ENCODE measurements at places on chromosomes 4 and X.

GRCh38 chr4:125505621-125506020, 190.9 kb downstream of the FAT4 start:
- DNase-seq: no peak

DNA sequence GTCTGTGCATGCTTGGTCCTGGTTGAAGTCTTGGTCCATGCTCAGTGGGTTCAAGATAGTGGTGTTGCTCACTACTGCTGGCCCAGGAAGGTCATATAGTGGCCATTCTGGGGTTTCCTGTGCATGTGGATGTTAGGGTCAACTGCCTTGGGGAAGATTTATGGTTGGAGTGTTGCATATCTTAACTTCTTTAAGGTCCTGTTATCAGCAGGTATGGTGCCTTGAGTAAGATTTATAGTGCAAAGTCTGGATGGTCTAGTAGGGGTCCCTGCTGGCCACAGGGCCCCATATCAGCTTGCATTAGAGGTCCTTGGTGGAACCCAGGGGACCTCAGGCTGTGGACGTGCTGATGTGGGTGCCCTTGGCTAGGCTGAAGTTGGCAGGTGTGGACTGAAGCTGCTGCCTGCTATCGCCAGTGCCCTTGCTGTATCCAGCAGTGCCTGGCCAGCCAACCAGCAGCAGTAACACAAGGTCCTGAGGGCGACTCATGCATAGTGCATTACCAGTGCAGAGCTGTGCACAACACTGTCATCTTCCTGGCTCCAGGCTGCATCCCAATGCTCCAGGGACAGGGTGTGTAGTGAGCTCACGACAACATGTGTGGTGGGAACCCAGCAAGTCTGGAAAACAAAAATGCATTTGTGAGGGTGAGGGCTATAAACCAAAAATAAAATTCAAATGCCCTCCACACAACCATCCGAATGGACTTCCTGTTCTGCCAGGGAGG, 61.0 kb downstream of the BEX3 start:
- no peak for DNase-seq

DNA sequence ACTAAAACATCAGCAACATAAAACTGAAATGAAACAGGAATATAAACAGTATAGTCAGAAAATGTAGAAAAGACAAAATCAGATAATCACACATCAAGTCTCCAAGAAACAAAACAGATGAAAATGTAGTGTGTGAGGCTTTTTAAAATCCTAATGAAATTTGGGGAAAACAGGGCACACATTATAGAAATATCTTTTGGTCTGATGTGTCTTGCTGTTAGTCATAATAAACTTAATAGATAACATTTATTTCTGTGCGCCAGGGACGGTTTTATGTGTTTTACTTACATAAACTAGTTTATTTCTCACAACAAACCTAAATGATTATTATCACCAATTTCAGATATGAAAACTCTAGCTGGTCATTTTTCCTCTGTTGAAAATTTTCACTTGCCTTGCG, 293.9 kb upstream of the GATB start:
- DNase-seq: no peak

DNA sequence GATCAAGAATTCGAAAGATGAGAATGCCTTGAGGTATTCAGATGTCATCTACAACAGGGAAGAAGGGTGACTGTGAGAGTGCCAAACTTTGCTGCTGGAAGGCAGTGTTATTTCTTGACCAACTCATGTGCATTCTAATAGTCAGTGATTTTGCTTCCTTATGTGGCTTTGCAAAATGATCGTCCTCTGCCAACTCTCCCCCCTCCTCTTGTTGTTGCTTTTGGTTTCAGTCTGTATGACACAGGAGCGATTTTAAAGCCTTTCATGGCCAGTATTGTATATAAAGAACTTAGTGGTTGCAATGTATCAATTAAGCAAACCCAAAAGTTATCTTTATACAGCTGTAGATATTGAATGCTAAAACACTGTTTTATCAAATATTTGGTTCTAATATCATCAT, 379.1 kb downstream of the IL1RAPL1 start:
- DNase-seq: no peak

DNA sequence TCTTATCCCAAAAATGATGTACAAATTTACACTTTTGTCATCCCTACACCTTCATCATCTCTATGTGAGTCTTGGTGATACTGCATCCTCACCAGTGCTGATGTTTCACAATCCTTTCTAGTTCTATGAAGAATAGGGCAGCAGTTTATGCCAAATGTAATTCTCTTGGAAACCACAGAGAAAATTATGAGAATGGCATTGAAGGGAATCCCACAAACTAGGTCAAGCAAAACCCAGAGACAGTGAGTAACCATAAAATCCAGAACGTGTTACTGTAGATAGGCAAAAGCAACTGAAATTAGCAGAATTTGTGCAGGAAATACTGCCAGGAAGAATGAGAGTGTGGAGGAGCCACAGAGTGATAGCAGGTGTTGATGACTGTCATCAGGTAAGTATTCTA, 24.5 kb downstream of the IL15 start:
- DNase-seq: no peak

DNA sequence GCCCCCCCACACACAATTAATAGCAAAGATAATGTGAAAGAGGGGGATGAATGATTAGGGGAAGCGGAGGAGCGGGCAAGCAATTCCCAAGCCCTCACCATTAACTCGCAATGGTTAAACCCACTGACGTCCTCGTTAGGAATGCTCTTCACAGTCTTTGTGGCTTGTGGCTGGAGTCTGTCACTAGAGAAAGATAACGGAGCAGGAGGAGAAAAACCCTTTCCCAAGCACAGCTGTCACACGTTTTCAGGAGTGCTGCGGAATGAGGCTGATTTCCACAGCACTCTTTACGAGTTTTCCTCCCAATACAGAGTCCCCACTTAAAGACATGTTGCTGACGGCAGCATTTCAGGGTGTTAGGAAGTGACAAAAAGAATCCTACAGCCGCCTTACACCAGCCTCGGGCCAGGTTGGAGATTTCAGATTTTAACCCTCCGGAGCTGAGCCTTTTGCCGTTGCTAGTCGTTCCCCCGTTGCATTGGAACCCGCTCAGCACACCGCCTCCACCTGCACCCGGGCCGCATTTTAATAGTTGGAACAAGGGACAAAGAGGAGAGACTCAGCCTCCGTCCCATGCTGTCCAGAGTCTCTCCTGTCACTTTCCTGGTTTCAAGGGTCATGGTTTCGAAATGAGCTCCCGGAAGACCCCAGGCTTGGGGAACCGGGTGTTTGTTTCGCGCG, 92.2 kb downstream of the GEMIN8 start:
- DNase-seq: no peak

GRCh38 chrX:73214426-73215094, at the start of gene NAP1L2:
Gene NAP1L2 (minus strand): TSS chrX:73214851. CDS start chrX:73214492, 359 bp downstream.
- DNase-seq: peak; percentile 73

- DNase-seq: no peak
These were observed 87.7 kb upstream of the MAP3K15 start for GRCh38 chrX:19602866-19603622.

- DNase-seq: no peak
These were observed 14.3 kb downstream of the ABLIM2 start for GRCh38 chr4:8144359-8144758.

- DNase-seq: no peak
These were observed 3.2 kb downstream of the KDR start for GRCh38 chr4:55122235-55122634.

GRCh38 chrX:120795301-120795700, 80.4 kb downstream of the CT47B1 start:
- DNase-seq: no peak

DNA sequence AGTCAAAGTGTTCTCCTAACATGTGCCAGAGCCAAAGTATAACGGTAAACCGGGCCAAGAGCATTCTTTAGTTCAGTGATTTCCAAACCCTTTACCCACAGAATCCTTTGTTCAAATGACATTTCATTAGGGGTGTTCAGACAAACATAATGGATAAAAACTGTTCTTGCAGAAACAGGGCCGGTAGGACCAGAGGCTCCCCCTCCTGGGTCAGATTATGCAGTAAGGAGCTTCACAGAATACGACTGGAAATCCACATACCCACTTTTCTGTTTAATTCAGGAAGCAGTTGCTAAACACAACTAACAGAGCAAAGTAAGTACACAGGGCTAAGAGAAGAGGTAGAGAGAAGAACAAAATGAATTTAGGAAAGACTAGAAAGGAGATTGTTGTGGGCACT, 46.6 kb upstream of the TMEM184C start:
- no peak for DNase-seq

DNA sequence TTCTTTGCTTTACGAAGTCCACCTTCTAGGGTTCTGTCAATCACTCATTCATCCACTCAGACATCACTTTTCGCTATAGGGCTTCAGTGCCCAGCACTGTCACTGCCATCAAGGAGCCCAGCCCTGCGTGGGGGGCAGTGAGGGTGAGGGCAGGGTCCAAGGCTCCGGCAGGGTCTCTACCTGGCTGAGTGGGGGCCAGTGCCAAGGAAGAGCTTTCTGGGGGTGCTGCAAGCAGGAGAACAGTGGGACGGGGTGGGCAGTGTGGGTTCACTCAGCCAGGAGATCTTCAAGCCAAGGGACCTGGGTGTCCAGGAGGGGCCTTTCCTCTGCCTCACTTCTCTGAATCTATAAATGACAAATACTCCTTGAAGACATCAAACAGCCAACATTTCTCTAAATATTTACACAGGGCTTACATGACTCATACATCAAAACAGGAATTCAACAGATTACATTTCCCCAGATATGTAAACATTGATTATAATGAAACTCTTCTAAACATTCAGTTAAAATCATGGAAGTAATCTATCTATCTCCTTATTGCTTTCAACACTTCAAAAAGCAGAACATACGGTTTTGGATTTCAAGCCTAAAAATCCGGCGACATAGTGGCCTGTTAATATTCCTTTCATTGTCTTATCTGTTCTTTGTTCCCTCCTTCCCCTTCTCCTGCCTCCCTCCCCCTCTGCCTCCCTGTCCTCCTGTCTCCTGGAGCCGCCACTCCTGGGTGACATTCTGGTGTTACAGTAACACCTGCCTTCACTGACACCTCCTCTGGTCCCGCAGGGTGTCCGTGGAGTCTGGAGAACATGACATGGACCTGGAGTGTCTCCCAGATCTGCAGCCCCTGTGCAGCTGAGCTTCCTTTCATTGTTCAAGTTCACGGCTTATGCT, 94.4 kb upstream of the ADRA2C start:
- no peak for DNase-seq

DNA sequence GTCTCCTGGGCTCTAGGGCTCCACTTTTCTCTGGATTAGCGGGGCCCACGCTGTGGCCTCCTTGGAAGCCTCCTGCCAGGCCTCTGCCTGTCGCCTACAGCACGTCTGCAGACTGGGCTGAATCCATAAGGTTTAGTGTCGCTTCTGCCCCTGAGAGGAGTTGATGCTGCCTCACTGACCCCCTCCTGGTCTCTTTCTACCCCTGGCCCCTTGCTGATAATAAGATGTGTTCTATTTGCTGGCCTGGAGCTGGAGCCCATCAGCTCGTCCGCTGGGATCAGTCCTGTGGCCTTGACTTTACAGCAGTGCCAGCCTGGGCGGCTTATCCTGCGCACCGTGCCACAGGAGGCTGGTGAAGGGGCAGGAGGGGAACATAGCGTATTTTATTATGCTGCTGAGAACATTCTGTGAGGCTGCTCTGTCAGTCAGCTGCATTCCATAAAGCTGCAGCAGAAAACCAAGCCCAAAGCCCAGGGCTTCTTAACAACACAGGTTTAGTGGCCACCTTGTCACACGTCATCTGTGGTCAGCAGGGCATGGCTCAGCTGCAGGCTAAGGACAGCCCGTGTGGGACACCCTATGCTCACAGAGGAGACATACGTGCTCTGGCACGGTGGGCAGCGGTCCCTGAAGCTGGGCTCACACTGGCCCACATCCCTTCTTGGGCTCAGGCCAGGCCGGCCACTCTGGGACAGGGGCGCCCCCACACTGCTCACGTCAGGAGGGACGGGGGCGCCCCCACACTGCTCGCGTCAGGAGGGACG, 29.3 kb upstream of the HGFAC start:
- DNase-seq: no peak

DNA sequence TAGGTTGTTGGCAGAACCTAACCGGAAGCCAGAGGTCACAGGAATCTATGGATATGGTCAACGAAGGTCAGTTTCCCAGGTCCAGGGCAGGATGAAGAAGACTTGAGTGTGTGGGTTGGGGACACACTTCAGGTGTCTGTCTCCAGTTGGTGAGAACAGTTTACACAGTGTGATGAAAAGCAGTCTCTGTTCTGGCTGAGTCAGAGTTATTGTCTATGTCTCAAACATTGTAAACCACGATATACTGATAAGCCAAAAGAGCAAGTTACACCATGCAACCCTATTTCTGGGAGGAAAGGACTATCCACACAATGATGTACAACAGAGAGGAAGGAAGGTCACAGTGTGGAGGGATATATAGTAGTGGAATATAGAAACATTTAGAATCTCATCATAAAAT, 187.1 kb upstream of the C1QTNF7 start:
- DNase-seq: no peak

Measured in CD4-positive, alpha-beta T cell treated with Interleukin-12 subunit alpha and Interleukin-12 subunit beta, for 1 hour (primary cell).